Temporal lobe (tissue), 4 donors: ENCODE measurements at places on chromosomes 12 and 14. TPM values are rescaled to one million over a fixed set of nuclear protein-coding genes. Genes with fewer than 3 reads are reported as not detected.

EGLN3 gene
- total RNA-seq = 9.6 TPM

KCNJ8 gene
- total RNA-seq = 4.2 TPM

CCDC38 gene
- not detected for total RNA-seq

BDKRB1 gene
- not detected for total RNA-seq

ADCY4 gene
- total RNA-seq = 1.7 TPM

TAC3 gene
- total RNA-seq = 4.7 TPM

FGF23 gene
- total RNA-seq = not detected

CCDC177 gene
- total RNA-seq = 4.2 TPM

SLC6A13 gene
- 14.0 TPM for total RNA-seq
